ENCODE measurements at places on chromosomes 2 and 18.

DNA sequence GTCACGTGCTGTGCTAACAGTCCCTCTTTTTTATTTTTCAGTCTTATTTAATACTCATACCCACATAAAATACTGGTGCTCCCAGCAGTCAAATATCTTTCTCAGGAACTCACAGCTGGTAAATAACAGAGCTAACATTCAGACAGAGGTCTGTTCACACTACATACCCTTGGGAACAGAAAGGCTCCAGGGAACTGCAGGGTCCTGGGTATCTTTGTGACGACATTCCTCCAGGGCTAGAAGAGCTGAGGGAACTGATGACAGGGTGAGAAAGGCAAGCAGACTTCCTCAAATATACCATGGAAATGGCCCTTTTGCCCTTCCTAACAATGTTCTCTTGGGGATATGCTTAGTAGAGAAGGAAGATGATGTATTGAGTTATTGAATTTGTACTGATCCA, 19.3 kb downstream of the PDE6D start:
- DNase-seq, result no peak

GRCh38 chr2:25281522-25281921, 60.2 kb downstream of the DNMT3A start:
- no peak for DNase-seq

- no peak for DNase-seq
These were observed 430.0 kb upstream of the VWC2L start for GRCh38 chr2:213980883-213981282.

GRCh38 chr2:134234535-134234934, 19.3 kb upstream of the MGAT5 start:
- DNase-seq, result no peak

DNA sequence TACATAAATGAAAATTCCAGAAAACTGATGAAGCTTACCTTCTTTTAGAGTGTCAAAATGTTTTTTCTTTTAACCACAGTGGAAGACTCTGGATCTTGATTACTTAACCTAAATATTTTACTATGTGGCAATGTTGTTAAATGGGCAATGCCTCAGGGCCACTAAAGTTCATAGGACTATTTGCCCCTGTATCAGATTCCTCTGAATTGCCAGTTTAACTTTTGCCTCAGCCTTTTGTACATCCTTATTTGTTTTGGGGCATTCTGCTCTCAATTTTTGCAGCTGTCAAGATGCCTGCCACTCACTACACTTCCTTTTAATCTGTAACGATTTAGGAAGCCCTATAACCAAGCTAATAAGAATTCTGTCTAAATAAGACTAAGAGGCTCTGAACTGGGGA, 31.7 kb upstream of the SERTAD2 start:
- no peak for DNase-seq

DNA sequence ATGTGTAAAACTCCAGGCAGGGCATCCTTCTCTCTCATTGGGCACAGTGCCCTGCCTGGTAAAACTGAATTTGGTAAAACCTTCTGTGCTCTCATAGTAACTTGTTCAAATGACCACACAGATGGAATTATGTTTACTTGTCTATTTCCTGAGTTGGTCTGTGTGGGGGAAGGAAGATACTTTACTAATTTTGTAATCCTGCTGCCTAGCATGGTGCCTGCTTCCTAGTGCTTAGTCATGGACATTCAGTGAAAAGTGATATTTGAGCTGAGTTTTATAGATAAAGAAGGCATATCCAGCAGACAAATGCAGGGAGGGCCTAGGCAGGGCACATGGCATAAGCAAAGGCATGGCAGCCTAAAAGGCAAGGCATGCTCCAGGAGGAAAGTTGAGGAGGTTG, 199.4 kb downstream of the FSHR start:
- no peak for DNase-seq

DNA sequence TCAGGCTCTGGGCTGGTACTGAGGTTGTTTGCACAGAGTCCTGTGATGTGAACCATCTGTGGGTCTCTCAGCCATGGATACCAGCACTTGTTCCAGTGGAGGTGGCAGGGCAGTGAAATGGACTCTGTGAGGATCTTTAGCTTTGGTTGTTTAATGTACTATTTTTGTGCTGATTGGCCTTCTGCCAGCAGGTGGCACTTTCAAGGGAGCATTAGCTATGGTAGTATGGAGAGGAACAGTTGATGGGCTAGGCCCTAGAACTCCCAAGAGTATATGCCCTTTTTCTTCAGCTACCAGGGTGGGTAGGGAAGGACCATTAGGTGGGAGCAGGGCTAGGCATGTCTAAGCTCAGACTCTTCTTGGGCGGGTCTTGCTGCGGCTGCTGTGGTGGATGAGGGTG, 257.0 kb upstream of the GYPC start:
- no peak for DNase-seq

GRCh38 chr2:191638079-191638801, 39.7 kb upstream of the NABP1 start:
- no peak for DNase-seq

GRCh38 chr2:224860786-224861185, 144.6 kb upstream of the CCDC195 start:
- DNase-seq, result no peak

DNA sequence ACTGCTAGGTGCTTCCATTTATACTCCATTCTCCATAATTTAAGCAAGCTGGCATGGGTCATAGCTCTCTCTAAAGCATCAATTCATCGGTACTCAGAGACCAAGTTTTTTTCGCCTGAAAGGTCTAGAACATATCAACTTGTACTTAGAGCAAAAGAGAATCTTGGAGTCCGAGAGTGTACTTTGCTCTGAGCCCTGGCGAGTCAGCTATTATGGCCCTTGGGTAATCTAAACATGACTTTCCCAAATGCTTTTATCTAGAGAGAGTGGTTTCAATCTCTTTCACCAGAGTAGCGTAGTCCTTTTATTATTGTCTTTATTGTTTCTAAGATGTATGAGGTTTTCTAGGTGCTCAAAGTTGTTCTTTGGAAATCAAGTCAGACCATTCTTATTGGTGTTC, 34.4 kb downstream of the MAIP1 start:
- DNase-seq, result no peak

Data from stimulated activated CD8-positive, alpha-beta memory T cell treated with anti-CD3 and anti-CD28 coated beads, Interleukin-7, amount 100 ng/mL, for 1 hour (primary cell).